K562 (cell line): ENCODE measurements at places on chromosomes 1 and 21. TPM values are rescaled to one million over a fixed set of nuclear protein-coding genes. Genes with fewer than 3 reads are reported as not detected.

Gene IFI44L
- polyA plus RNA-seq: not detected in 2 replicates

Gene ATP13A2
- polyA plus RNA-seq: 26.3 and 28.5 TPM in 2 replicates

Gene MFAP2
- polyA plus RNA-seq: not detected in 2 replicates

Gene OR2L13
- polyA plus RNA-seq: not detected in 2 replicates

Gene CHRNB2
- not detected in 2 replicates for polyA plus RNA-seq

Gene TRIM62
- 0.52 and 0.58 TPM in 2 replicates for polyA plus RNA-seq

Gene PLCH2
- polyA plus RNA-seq: not detected in 2 replicates

Gene ACTN2
- 0.76 and 0.94 TPM in 2 replicates for polyA plus RNA-seq

Gene LCE6A
- not detected in 2 replicates for polyA plus RNA-seq

Gene S1PR1
- polyA plus RNA-seq: 0.32 and 0.34 TPM in 2 replicates

Gene CYP4B1
- polyA plus RNA-seq: not detected in 2 replicates

Gene GIPC2
- not detected in 2 replicates for polyA plus RNA-seq

Gene FMN2
- polyA plus RNA-seq: 0.16 and 0.40 TPM in 2 replicates
